ENCODE measurements at places on chromosomes 16 and 17. TPM values are rescaled to one million over a fixed set of nuclear protein-coding genes. Genes with fewer than 3 reads are reported as not detected.

Gene AANAT
- total RNA-seq: not detected

Gene NPIPB6
- 0.32 TPM for total RNA-seq

DNA sequence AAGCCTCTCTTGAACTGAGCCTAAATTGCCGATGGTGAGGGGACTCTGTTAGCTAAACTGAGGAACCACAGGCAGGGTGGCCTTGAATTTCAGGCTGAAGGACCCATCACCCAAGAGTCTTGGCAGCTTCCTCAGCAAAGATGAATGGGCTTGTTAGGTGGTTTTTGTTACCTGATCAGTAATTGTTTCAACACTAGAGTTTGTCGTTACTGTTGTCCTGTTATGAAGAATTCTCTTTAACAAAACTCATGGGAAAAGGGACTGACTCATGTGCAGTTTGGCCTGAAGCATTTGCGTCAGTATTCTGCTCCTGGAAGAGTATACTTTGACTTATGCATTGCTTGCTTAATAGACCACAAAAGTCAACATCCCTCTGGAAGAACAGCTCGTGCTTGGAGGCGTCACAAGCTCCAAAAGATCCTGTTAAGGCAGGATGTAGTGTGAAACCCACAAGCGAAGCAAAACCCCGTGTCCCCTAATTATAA, 206.0 kb downstream of the IRX3 start:
- peak overlapping the region; percentile 54 for H3K27ac ChIP-seq
- H3K36me3 ChIP-seq: no peaks in the 10 kb centered on the region
- no peak overlapping the region for H3K4me3 ChIP-seq
- H3K4me1 ChIP-seq: peaks cover 6% of the 10 kb centered on the region

DNA sequence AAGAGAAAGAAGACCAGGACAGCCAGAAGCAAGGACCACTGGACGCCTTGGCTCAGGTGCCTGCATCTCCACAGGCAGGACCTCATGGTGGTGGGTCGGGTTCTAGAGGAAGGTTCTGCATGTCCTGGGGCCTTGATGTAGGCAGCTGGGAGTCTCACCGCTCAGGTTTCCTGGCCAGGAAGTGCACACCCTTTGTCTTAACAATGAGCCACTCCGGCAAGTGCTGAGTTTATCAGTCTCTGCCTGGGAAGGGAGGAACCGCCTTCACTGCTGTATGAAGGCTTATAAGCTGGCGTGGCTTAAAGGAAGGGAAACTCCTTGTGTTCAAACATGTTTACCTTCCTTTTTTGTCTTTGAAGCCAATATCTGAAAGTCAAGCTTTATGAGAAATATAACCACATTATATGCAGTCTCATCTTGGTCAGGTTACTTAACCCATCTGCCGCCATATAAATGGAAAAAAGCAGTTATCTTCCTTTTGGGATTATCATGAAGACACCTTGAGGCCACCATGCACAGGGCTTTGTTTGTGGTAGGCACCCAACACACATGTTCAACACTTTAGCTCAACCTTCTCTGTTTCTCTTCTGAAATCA, at the start of gene ST6GALNAC1:
ST6GALNAC1 (minus strand) TSS at position 205 of the 596 bp plus-strand sequence; CDS start at position 86, 119 bp downstream.
- H3K4me3 ChIP-seq: no peak within 1 kb of the TSS
- H3K27ac ChIP-seq: no peak within 1 kb of the TSS
- H3K36me3 ChIP-seq: no peaks in the 10 kb centered on the region
- peaks cover 36% of the 10 kb centered on the region for H3K27me3 ChIP-seq

- H3K4me3 ChIP-seq: no peak overlapping the region
- H3K36me3 ChIP-seq: no peaks in the 10 kb centered on the region
- H3K4me1 ChIP-seq: no peaks in the 10 kb centered on the region
- DNase-seq: no peak
These were observed 32.1 kb downstream of the USP43 start for GRCh38 chr17:9677411-9677810.

Measured in GM23248 (cell line).